Stimulated activated naive CD8-positive, alpha-beta T cell treated with anti-CD3 and anti-CD28 coated beads, Interleukin-15, Interleukin-2, amounts not matched to agents 100 U/mL and 50 U/mL, for 24 hours (primary cell): ENCODE measurements at places on chromosomes 7 and 10.

DNA sequence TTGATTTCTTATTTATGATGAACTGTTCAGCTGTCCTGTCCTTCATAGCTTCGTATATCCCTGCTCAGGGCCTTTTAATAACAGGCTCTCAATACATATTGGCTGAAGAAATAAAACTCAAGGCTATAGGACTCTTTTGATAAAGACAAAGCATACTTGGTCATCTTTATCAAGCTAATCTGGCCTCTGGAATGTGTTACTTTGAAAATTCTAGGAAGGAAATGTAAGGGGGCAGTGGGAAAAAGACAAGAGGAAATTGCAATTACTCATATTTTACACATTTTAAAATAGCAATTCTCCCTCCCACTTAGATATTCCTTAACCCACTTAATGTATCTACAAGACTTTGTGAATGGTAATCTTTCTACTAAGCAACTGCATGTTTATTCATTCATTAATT is 94.3 kb downstream of the OSBPL3 start:
- no peak for DNase-seq

DNA sequence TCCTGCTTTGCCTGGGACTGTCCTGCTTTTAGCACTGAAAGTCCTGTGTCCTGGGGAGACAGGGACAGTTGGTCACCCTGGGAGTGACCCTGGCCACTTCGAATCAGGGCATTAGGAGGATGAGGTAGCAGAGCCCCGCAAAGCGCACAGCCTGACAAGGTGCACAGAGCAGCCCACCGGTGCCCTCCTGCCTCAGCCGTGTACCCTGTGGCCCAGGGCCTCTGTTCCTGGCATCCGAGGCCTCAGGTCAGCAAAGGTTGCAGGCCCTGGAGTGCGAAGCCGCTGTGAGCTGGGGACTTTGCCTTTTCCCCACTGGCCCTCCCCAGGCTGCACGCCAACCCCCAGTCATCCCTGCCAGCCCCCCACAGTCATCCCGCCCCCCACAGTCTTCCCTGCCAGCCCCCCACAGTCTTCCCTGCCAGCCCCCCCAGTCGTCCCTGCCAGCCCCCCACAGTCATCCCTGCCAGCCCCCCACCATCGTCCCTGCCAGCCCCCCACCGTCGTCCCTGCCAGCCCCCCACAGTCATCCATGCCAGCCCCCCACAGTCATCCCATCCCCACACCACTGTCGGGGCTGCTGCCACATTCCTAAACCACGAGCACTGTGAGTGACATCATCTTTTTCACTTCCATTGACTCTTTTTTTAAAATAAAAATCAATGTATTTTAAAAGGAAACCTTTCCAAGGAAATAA is 91.8 kb downstream of the RGS10 start:
- DNase-seq: no peak

DNA sequence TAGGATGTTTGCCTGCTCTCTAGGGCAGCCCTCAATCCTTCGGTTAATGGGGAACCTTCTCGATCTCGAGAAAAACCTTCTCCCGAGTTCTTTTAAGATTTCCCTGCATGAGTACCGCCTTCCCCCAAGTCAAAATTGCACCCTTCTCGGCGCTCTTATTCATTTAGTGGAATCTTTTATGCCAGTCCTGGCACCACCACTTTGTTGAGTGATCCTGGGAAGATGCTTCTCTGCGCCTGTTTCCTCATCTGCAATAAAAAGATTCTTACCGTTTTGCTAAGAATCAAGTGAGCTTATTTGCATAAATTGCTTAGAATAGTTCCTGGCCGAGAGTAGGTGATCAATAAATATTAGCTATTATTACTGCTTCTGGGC is 697 bp downstream of the ARPC1A start:
- DNase-seq: no peak

GRCh38 chr10:99410876-99411275 is 19.5 kb downstream of the GOT1 start:
- DNase-seq: no peak

- DNase-seq: no peak
These were observed 15.0 kb upstream of the STEAP4 start for GRCh38 chr7:88321694-88322093.
